ENCODE measurements at places on chromosomes 5 and 9.
A peak's percentile ranks its signal among the peaks of the same experiment; 100 is the strongest.

DNA sequence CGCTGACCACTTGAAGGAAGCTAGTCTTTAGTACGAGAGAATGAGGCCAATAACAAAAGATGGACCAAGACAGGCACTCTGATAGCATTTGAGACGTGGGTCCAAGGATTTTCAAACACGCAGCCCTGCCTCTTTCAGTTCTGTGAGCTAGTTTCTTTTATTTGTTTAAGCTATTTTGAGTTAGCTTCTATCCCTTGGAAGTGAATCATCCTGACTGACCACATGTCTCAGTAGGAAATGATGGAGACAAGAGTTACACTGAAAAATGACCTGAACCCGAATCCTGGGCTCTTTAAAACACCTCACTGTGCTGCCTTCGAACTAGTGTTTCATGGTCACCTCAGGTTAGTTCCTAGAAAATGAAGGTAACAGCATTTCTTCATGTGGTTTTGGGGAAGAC, 9.9 kb downstream of the TEK start:
- DNase-seq: no peak

GRCh38 chr9:136840140-136840876, 2.0 kb upstream of the AJM1 start:
- peak; percentile 53 for DNase-seq

DNA sequence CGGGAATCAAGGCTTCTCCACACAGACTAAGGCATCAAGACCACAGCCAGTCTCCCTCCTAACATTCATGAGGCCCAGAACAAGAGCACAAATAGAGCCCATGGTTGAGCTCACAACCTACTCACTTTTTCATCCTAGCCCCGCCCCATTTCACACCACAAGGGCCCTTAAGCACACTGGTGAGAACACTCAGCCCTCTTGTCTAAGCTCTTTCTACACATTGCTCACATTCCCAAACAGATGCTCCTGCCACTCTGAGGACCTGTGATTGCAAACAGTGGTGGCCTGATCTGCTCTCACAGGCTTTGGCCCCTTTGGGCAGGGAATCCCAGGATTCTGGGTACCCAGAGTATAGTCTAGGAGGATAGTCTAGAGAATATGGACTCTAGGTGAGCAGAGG, 54.0 kb downstream of the FEM1C start:
- no peak for DNase-seq

GRCh38 chr5:77120086-77120485, 33.0 kb upstream of the ZBED3 start:
- no peak for DNase-seq

DNA sequence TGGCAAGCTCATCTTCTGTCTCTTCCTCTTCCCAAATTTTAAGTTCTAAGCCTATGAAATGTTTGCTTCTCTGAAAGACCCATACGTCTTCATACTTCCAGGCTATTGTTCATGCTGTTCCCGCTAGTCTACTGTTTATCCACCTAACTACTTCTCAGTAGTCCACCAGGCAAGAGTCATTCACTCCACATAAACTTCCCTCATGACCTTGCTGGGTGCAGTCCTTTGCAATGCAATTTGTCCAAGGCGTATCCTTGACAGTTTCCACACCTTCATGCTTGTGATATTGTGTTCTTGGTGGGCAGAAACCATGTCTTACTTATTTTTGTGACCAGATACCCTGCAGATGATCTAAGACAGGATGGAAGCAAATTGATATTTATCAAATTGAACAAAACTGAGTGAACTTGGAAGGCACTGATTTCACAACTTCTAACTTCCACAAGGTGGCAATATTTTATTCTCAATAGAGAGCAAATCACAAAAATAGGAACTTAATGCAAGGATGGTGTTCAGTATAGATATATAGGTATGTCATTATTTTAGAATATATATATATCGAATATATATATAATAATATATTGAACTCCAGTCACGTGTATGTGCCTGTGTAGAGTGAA, 30.3 kb downstream of the TYRP1 start:
- no peak for DNase-seq

GRCh38 chr9:88812938-88813637, 178.2 kb upstream of the S1PR3 start:
- peak; percentile 29 for DNase-seq

DNA sequence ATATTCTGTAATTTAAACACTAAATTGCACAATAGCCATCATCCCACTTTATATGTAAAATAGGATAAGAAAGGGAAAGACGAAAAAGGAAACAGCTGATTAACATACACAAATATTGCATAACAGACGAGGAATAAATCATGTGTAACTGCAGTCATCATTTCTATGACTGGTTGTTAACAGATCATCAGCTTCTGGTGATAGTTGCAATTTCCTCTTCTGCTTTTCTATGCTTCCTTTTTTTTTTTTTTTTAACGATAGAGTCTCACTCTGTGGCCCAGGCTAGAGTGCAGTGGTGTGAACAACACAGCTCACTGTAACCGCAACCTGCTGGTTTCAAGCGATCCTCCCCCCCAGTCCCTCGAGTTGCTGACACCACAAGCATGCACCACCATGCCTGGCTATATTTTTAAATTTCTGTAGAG, 22.5 kb upstream of the JAKMIP2 start:
- no peak for DNase-seq

- no peak for DNase-seq
Observed at GRCh38 chr5:38593959-38594358, 37.5 kb upstream of the LIFR start.

- peak; percentile 84 for DNase-seq
Observed at GRCh38 chr5:3103262-3103811, 351.9 kb upstream of the IRX2 start.
